ENCODE measurements at places on chromosomes 5 and 9.

DNA sequence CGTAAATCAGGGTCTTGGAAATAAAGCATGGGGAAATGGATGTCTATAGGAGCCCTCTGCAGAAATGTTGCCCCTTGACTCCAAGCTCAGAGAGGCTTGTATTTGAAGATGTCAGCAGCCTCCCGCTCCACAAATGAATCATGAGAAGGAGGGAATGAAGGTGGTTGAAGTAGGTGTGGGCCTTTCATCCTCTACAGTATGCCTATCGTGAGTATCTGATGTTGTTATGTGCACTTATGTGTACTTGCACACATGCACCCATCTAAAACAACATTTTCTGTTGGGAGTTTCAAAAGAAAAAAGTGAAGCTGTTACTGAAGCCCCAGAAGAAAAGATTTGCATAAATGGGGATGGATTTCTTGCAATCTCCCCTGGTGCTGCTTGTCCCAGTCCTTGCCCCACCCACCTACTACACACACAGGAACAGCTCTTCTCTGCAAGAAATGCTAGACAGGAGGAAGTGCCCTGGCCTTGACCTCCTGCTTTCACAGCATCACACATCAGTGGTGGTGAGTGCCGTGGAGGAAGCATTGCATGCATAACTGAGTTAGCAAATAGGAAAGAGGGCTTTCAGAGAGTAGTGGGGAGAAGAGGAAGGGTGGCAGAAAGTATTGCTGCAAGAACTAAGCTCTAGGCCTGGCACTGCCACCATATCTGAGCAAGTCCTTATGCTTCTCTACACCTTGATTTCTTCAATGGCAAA is 156.1 kb downstream of the SNX18 start:
- DNase-seq: no peak

DNA sequence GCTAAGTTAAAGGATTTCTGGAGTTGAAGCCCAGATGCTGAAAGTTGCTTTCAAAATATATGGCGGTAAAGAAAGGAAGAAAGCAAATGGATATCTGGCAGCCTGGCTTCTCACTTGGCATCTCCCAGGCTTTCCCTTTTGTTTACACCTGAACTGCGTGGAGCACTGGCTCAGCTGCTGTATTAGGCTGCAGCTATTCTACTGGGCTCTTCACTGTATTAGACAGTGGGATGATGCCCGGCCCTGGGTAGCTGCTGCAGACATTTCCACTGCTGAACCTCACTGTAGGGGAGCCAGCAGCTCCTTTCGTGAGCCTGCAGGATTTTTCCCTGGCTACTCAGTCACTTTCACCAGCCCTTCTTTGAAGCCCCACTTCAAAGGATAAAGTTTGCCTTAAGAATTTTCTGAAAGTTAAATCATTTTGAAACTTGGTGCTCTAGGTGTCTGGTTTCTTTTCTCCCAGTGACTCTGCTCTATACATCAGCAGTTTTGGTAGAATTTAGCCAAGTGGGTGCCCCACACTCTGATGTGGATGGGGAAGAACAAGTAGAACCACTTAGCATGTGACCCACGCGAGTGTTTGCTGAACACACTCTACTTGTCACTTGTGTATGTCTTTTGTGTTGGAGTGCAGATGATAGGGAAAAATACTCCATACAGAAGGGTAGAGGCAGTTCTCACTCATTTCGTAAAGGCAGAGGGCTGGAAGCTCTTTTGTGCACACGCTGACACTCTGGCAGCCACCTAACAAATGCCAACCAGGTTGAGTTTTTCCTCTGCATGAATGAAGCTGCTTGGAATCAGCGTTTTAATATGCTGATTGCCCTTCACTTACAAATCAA is 49.9 kb downstream of the C9orf152 start:
- DNase-seq: no peak

- no peak for DNase-seq
Observed at GRCh38 chr5:192970-193831, 1.9 kb downstream of the LRRC14B start.

- DNase-seq: no peak
Observed at GRCh38 chr5:111747337-111747736, 9.7 kb downstream of the NREP start.

DNA sequence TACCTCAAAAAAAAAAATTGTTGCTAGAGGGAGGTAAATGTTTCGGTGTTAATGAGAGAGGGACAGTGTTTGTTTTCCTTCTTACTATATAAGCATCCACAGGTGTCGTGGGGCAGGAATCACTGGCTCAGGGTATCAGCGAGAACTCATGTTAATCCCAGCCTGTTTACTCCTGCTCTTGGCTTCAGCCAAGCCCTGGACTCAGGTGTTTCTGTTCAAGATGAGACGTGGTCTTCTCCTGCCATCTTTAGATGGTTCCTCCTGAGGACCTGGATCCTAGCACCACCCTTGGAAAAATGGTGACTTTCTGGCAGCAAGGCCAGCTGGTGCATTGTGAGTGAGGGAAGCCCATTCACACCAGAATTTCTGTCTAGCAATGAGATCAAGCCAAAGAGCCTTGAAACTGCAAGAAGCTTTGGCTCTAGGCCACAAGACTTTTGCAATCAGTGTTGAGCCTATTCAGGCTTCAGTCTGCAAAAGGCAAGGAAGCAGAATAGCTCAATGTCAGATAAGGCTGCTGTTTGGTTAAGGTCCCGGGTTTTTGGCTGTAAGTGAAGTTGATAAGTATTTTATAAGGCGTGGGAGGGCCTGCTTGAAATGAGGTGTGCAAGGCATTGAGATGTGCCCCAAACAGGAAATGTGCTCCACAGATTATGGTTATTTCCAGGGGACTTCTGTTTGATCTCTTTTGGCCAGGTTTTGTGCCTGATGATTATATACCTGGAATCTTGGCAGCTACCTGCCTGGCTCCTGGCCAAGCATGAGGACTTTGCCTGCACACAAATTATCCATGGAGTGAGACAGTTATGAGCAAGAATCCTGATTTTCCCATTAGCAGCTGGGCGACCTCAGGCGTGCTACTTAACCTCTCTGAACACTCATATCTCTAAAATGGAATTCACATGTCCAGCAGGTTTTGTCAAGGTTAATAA is 99.8 kb downstream of the TENT4A start:
- no peak for DNase-seq

- peak; percentile 69 for DNase-seq
Observed at GRCh38 chr5:669111-669841, 23.9 kb downstream of the TPPP start.

GRCh38 chr9:116154334-116154975 is 864 bp downstream of the PAPPA start:
- DNase-seq: peak; percentile 27

GRCh38 chr9:135584371-135584770 is 22.8 kb downstream of the PAEP start:
- DNase-seq: no peak

DNA sequence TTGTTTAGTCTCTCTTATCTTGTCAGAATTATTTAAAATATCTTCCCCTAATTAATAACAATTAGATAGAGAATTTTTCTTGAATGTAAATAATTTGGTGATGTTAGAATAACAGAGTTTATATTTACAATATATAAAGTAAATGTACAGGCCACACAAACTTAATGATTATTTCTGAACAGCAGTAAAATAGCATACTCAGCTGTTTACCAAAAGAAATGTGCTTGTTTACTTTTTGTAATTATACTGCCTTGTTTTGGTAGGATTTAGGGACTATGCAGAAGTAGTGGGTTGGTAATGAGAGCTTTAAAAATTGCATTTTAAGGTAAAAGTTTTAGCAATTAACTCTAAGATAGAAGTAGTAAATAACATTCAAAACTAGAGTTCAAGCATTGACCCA is 17.4 kb downstream of the NDFIP1 start:
- DNase-seq: no peak

DNA sequence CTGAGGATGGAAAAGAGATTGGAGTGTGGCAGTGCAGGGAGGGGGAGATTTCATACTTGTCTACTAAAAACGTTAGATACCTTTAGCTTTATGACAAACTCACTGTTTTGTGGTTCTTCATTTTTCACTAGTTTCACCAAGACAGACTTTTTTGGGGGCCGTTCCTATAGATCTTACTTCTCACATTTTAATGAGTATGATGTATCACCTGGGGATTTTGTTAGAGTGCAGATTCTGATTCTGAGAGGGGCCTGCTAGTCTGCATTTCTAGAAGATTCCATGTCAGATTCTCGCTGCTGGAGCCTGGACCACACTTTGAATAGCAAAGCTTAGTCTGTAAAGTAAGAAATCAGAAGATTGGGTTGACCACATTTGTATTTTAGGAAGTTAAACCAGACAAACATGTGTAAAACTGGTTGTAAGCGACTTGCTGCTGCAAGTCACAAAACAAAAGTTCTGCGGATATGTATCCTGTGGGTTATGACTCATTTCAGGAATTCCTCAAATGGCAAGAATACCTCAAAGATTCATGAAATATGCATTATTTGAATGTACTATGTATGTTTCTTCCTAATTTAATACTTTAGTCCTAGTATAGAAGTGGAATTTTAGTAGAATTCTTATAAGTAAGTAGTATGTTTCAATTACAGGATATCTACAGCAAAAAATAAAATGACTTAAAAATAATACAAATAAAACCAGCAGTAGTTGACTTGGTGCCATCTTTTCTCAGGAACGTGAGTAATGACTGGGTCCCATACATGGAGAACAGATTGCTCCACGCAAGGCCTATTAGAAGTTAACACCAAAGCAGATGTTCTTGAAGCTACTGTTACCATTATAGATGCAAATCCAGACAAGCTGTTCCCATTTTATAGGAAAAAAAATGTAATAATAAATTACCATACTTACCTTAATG is 27.8 kb downstream of the NFIL3 start:
- DNase-seq: peak; percentile 44

DNA sequence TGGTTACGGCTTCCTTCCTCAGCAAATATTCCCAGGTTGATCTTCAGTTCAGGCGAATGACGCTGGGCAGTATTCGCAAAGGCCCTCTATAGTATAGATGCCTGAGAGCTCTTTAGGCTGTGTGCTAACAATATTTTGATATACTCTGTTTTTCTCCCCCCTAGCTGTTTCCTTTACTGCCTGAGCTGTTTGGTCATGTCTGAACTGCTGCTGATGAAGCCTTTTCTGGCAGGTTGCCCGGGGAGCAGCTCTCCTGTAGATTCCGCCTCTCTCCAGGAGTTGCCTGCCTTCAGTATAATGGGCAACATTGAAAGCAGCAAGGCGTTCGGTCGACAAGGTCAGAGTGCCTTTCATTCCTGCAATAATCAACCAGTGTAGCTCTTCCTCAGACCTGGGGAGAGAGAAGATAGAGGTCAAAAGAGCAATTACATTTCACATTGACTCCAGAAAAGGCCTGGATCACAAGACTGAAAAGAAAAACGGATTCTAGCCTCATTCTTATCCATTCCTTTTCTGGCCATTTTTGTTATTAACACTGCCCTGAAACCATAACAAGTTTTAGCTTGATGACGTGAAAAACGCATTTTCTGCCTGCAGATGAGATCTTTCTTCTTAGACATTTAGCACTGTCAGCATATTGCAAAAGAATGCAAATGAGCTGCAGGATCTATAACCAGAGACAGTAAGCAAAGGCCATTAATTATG is 60.1 kb upstream of the ZNF608 start:
- no peak for DNase-seq
